Stimulated activated CD8-positive, alpha-beta memory T cell treated with anti-CD3 and anti-CD28 coated beads, Interleukin-4, amount 100 ng/mL, for 1 hour (primary cell): ENCODE measurements at places on chromosomes 6 and 20.
A peak's percentile ranks its signal among the peaks of the same experiment; 100 is the strongest.

- DNase-seq: no peak
Measured at GRCh38 chr6:150925590-150925928, 60.1 kb downstream of the MTHFD1L start.

- no peak for DNase-seq
Measured at GRCh38 chr6:140581601-140582000, 1207.2 kb upstream of the CITED2 start.

- no peak for DNase-seq
Measured at GRCh38 chr20:15491575-15491974, 1081.7 kb downstream of the KIF16B start.

GRCh38 chr6:110310861-110311446, 47.2 kb downstream of the METTL24 start:
- DNase-seq: no peak

DNA sequence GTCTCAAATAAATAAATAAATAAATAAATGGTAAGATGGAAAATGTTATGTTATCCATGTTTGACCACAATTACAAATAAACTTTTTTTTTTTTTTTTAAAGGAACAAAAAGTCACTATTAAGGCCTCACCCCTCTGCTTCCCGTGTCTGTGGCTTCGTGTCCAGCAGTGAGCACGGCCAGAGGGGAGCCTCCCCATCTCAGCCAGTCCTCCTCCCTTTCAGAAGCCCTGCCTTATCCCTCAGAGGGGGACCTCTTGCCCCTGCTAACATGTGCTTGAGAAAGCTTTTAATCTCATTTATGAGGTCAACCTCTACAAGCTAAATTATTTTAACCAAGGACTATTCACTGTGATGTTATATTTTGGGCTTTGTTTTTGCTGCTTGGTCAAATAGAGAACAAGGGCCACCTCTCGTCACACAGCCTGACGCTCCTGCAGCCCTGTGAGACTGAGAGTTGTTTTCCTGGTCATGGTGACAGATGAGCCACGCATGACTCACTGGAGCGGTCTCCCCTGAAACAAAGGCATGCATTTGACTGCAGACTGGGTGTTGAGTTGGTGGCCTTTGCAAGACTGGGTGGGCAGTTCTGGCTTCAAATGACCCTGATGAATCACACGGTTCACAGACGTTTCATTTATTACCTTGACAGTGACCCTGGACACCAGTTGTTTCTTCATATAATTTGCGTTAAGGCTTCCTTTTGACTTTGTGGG, 131.8 kb downstream of the TIAM2 start:
- DNase-seq: no peak

- DNase-seq: no peak
Measured at GRCh38 chr20:52496191-52496590, 304.6 kb upstream of the ZFP64 start.

DNA sequence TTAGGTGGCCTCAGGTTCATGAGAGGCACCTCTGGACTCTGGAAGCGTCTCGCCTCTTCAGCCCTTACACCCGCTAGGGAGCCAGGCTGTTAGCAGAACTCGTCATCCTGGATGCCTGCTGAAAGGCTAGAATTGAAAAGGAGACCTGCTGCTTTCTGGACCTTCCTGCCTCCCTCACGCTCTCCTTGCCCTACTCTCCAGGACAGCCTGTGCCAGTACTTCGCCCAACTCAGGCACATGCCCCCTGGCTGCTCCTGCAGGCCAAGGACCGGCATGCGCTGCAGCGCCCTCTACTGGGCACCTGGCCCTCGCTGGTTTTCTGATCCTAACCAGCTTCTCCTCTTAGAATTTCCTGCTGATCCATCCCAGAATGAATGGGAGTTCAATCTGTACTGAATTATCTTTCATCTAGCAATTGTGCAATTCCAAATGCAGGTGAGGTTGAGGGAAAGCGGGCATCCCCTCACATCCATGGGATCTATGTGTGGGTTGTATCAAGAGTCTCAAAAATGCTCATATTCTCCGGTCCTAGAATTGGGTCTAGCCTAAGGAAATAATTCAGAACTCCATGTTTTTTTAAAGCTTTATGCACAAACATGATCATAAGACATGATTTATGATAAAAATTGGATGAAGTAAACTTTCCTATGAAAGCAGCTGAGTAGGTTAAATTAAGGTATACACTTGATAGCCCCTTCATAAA, 78.0 kb downstream of the PTPN1 start:
- DNase-seq: peak; percentile 45

DNA sequence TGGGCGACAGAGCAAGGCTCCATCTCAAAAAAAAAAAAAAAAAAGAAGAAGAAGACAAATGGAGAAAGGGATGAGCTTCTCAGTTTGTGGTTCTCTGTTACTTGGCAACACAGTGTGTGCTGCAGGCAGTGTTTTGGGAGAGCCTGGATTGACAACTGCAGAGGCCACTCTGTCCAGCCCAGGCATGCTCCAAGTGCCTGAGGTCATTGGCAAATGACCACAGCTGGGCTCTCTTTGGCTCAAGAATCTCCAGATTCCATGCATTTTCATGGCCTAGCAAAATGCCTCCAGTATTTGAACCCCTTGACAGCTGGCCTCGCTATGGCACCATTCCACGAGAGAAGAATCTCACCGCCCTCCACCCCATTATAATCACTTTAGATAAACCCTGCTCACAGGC, 126.2 kb downstream of the ANKRD60 start:
- DNase-seq: no peak

DNA sequence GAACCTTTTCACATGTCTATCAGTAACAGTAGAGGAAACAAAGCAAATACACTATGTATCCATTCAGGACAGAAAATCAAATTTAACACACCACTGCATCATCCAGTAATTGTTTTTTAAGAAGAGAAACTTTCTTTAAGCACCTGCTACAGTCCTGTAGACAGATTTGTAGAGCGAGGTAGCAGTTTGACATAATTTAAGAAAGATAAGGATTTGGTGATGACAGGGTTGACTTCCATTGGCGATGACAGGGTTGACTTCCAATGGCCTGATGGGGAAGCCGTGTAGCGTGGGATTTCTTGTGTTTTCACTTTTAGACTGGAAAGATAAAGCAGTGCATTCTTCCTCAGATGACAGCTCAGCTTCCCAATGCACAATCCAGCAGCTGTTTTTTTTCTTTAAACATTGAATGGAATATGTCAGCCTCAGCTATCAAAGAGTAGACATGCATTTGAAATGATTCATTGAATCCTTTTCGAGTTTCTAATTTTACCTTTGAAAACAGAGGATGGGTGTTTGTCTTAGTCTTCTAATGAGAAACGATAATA, 68.5 kb downstream of the ECT2L start:
- DNase-seq: no peak

GRCh38 chr20:5113615-5113986, 6.2 kb downstream of the PCNA start:
- no peak for DNase-seq

DNA sequence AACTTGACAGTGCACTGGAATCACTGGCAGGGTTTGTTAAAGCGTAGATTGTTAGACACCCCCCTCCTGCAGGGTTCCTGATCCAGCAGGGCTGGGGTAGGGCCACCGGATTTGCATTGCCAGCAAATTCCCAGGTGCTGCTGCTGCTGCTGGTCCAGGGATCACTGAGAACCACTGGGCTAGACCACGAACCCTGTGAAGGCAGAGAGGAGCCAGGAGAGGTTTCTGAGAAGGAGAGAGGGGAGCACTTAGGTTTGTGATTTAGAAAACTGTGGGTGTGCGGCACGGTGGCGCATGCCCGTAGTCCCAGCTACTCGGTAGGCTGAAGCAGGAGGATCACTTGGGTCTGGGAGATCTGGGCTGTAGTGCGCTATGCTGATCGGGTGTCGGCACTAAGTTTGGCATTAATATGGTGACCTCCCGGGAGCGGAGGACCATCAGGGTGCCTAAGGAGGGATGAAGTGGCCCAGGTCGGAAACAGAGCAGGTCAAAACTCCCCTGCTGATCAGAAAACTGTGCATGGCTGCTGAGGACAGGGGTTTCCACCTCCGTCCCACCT, 53.6 kb upstream of the FAM83D start:
- no peak for DNase-seq

DNA sequence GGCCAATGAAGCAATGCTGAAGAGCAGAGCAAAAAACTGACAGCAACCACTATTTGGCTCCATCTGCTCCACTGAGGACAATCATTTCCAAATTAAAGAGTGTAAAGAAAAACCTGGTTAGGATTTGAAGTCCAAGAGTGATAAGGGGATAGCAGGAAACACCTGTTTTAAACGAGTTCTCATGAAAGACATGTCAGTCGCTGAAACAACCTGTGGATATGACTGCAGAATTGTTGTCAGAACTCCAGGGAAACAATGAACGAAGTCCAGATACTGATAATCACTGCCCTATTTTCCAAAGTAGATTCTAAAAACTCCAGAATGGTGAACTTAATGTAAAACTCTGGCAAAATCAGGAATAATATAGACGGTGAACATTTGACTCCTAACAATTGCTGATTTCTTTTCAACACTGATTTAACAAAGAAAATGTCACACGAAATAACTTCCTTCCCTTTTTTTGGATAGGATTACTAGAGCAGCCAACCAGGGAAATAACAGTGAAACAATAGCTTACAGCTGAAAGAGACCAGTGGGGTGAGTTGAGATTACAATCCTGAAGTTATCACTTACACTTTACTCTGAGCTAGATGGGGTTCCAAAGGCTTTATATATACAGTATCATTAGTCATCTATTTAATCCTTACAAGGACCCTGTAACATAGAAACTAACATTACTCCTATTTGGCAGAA, 83.7 kb downstream of the ELOVL5 start:
- no peak for DNase-seq

DNA sequence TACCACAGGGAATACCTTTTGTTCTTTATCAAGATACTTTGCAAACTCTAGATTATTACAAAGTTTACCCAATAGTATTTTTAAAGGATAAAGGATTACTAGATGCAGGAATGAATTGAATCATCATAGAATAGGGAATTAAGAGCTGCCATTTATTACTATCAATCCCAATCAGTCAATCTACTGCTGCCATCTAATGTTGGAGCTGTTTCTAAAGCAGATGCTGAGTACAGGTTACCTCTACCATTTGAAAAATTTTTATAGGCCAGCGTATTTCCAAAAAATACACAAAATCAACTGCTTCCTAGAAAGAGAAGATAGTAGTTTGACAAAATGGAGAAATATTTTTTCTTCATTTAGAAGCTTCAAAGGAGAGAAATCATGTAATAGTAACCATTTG, 520.4 kb downstream of the ADGRB3 start:
- no peak for DNase-seq

DNA sequence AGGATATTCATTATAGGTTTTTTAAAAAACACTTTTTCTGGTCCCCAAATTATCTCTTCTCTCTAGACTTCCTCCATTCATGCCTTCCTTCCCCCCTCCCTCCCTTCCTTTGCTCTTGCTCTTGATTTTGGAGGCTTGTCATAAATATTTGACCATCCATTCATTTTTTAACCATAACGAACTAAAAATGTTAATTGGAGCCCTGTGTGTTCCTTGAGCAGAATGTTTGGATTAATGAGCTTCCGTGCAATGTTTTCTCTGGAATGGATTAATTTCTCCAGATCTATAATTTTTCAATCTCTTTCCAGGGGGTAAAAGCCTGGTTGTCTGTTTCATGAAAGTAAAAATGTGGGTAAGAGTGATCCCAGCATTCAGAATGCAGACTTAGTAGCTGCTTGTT, 155.5 kb downstream of the ESR1 start:
- no peak for DNase-seq

DNA sequence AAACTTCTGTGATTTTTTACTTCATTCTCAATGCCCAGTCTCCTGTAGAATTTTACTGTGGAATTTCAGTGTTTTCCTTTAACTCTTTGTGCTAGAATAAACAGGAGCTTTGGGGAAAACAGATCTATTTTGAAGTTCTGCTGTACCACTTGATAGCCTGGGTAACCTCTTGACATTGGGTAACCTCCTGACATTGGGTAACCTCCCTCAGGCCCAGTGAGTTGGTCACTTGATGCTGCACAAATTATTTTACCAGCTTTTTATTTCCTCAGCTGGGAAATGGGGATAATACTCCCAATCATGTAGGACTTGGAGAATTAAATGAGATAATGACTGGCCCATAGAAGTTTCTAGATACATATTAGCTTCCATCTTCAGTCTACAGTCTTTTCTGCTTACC, 137.3 kb upstream of the TOP1 start:
- no peak for DNase-seq

DNA sequence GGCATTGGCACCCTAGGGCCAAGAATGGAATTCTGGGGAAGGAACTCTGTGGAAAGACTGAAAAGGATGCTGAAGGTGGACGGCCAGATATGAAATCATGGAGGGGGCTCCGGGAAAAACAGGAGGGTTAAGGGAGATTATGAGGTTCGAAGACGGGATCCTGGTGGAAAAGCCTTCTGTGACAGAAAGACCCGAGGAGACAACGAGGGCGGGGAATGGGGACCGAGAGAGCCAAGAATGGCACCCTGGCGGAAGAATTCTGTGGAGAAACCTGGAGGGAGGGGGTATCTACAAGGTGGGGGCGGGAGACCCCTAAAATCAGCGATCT, 426 bp downstream of the TRMT6 start:
- DNase-seq: no peak

GRCh38 chr20:5602346-5602745, 147.9 kb upstream of the SHLD1 start:
- DNase-seq: no peak

DNA sequence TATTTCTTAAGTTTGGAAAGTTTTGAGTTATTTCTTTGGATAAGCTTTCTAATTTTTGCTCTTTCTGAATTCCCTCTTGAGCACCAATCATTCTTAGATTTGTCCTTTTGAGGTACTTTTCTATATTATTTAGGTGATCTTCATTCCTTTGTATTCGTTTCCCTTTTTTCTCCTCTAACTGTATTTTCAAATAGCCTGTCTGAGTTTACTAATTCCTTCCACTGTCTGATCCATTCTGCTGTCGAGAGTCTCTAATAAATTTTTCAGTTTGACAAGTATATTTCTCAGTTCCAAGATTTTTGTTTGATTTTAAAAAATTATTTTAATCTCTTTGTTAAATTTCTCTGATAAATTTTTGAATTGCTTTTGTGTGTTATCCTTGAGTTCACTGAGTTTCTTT, 16.3 kb upstream of the ZNF311 start:
- no peak for DNase-seq

DNA sequence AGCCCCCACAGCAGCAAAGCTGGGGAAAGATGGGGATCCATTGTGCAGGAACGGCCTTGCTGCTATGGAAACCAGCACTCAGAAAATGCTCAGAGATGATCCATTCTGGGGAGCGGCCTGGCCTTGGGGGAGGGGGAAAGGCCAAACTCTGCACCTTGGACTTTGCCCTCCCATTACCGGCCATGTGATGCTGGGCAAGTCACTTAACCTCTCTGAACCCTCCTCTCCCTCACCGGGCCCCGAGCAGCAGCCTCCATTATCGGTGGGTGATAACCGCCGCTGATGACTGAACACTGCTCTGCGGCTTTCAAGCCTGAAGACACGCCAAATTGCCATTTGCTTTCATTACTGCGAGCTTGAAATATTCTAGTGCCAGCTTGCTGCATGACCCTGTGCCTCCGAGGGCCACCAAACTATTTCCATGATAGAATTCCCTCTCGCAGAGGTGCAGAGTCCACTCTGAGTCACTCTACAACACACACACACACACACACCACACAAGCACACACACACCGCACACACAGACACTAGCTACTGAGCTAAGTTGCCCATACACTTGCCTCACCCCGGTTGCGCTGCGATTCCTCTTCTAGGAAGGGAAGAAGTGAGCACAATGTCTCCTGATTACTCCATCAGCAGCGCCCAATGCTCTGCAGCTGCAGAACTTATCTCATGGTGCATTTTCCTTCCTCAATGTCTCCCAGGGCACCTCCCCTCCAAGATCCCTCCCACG, 20.6 kb upstream of the SIRPA start:
- no peak for DNase-seq
